DMS79 treated with DMSO at 0.1 percent for 48 hours (cell line): ENCODE measurements at places on chromosomes 16 and 17.

GRCh38 chr17:1509290-1509881, 7.0 kb downstream of the INPP5K start:
- no peak for DNase-seq

DNA sequence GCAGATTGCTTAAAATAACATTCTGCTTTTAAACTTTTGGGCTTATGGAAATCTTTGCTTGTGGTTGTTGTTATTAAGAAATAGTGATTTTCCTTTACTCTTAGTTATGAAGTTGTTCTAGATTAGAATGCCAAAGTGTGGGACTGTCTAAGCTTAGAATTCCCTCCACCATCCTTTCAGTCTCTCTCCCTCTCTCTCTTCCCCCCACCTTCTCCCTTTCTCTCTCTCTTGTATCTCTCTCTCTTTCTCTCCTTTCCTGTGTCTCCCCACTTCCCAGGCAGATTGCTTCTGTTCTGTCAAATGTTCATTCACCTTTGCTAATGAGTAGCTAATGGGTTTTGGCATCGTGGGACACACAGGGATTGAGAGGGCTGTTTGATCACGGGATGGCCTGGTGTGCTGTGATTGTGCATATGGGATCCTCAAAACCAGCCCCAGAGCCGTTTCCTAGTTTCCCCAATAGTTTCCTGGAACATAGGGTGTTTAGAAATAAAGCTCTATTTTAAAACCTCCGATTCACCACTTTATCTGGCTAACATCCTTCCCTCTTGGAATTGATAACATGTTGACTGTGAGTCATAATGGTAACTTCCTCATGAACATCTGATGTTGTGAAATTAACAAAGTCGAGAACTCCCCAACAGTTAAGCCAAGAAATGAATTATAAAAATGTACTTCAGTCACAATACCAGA, 502.6 kb downstream of the TMEM114 start:
- DNase-seq: no peak

DNA sequence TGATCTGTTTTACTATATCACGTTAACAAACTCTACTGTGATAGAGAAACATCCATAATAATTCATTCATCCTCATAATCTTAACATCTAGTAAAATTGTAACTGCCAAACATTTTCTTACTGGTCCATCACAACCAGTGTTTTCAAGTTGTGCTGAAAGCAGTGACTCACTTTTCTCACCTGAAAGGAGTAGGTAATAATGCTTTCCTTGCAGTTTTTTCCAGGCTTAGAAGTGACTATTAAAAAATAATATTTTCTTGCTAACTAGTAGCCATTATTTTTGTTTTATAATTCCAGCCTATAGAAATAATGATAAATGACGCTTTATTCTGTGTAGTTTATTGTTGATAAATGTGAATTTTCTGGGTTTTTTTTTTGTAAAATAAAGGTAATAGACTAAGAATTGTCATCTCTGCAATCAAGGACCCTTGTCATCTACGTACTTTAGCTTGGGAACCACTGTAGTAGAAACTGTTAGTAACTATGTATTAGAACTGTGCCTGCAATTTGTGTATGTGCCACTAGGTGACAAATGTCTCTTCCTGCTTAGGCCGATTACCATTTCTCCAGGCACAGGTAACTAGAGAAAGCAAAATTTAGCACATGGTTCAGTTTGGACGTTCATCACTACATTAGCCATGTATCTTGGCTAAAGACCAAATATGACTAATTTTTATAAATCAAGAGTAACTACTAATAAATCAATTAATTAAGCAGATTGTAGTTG, 409.4 kb upstream of the ERCC4 start:
- DNase-seq: no peak

GRCh38 chr17:78573955-78574354, 3.2 kb downstream of the DNAH17 start:
- no peak for DNase-seq

DNA sequence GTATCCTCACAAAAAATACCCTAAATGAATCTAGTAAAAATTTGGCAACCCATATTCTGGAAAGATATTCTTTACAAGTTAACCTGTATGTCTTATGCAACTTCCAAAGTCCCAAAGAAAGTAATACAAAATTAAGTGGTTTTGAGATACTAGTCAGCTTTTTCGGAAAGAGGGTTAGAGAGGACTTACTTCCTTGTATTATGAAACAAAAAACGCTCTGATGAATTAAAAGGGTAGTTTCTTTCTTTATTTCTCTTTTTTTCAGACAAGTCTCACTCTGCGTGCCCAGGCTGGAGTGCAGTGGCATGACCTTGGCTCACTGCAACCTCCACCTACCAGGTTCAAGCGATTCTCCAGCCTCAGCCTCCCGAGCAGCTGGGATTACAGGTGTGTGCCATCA, 51.6 kb downstream of the KANSL1 start:
- DNase-seq: no peak

DNA sequence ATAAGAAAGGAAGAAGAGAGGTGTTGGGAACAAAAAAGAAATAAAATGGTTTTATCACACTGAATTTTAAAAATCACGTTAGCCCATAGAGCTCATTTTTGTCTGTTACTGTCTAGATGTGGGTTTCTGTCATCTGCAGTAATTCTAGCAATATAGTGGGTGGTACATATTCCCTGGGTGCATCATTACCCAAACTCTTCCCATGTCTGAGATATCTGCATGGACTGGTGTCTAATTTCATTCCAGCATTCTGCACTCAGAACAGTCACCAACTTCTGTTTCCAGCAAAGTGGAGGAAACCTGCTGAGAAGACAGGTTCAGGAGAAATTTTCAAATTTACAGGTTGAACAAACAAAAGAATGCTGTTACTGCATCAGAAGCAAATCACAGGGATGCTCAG, 263.8 kb downstream of the CDH11 start:
- no peak for DNase-seq

- no peak for DNase-seq
Observed at GRCh38 chr17:67055811-67056745, 11.7 kb downstream of the CACNG1 start.

GRCh38 chr16:70490261-70490660, 33.1 kb downstream of the COG4 start:
- DNase-seq: no peak

GRCh38 chr16:79008036-79008868, 592.3 kb downstream of the MAF start:
- no peak for DNase-seq

- no peak for DNase-seq
Observed at GRCh38 chr17:49634485-49634860, 43.4 kb downstream of the SPOP start.

- no peak for DNase-seq
Observed at GRCh38 chr17:79948406-79948944, 87.2 kb downstream of the TBC1D16 start.

- DNase-seq: no peak
Observed at GRCh38 chr17:9218911-9219310, 197.6 kb downstream of the NTN1 start.

- DNase-seq: no peak
Observed at GRCh38 chr16:50152351-50152806, 727 bp upstream of the TENT4B start.

GRCh38 chr17:9408868-9409829, 166.5 kb downstream of the STX8 start:
- no peak for DNase-seq

DNA sequence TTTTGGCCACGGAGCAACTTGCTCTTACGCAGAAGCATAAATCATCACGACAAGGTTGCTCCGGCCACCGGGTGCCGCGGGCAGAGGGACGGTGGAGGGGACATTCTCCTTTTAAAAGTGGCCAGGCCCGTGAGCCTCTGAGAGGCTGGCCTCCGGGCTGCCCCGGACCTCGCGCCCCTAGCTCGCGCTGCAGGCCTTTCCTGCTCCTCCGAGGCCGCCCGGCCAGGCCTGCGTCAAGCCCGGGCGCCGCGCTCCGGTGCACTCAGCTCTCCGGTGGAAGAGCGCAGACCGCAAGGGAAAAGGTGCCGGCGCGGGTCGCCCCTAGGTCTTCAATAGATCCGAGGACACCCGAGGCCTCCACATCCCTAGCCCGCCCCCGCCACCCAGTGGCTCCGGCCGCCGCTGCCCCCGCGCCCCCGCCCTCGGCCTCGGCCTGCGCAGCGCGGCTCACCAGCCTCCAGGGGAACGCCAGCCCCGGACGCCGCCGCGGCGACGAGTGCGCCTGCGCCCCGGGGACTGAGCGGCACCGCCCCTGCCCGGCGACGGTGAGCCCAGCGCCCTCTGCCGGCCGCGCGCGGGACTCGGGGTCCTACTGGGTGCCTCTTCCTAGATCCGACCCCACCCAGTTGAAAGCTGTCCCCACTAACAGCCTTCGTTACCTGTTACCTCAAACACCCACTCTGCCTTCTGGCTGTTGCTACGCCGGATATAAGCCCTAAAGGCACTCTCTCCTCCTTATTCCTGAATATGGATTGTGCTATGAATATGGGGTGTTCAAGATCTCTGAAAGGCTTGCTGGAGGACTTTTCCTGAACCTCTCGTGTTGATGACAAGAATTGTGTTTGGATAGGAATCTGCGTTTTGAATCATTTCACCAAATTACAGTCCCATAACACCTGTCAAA, at the start of gene LYRM9:
LYRM9 (minus strand) TSS at position 500 of the 904 bp plus-strand sequence. CDS start 10,671 bp downstream, outside the sequence.
- peak; percentile 74 for DNase-seq

DNA sequence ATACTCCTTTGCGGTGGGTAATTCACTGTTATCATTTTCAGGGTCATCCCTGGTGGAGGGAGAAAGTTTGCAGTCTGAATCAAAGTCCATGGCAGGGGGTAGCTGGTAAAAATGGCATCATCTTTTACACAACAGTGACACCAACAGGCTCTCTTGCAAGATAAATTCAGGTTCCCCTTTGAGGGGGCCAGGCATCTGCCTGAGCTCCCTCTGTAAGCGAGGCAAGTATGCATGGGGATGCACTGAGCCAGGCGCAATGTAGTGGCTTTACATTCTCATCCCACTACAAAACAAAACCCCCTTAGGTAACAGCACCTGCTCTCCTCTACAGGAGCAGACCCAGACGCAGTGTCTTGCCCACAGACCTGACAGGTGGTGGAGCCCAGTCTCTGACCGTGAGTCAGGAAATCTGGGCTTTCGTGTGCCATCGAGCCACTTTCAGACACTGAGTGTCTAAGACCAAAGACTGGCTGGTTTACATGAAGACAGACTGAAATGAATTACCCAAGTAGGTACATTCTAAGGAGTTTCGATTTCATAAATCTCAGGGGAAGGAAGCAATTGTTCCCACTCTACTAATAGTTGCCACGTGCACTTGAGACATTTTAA, 17.7 kb downstream of the LITAFD start:
- DNase-seq: no peak

GRCh38 chr17:48617471-48618255, 2.6 kb upstream of the HOXB8 start:
- DNase-seq: no peak

DNA sequence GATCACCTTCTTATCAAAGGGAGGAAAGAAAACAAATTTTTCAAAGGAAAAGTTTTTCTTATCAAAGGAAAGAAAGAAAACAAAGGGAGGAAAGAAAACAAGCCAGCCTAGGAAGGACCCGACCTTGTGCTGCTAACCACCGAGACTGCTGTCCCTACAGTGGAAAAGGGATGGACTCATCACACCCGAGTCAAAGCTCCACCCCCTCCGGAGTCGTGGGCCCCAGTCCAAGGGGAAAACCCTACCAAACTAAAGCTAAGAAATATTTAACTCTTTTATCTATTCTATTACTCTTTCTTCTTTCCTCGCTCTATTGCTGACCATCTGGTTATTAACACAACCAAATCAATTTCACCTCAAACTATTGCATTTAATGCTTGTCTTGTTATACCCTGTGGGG, 6.1 kb upstream of the ENDOV start:
- no peak for DNase-seq

DNA sequence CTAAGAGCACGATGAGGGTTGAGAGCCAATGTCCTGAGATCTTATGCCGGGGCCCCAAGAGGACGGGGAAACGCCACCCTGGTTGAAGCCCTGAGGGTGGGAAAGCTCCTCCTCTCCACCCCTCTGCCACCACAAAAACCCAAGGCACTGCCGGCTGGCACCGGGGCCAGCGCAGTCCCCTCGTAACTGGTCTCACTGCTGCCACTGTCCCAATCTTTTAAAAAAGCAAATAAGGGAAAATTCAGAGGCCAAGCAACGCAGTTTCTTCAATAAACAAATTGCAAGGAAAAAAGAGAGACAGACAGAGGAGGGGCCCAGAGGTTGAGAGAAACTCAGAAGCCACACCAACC, 6.7 kb downstream of the GRIN2C start:
- no peak for DNase-seq

GRCh38 chr16:2362218-2362617, 21.7 kb upstream of the ABCA3 start:
- no peak for DNase-seq
